ENCODE measurements at places on chromosomes 11 and 22.

DNA sequence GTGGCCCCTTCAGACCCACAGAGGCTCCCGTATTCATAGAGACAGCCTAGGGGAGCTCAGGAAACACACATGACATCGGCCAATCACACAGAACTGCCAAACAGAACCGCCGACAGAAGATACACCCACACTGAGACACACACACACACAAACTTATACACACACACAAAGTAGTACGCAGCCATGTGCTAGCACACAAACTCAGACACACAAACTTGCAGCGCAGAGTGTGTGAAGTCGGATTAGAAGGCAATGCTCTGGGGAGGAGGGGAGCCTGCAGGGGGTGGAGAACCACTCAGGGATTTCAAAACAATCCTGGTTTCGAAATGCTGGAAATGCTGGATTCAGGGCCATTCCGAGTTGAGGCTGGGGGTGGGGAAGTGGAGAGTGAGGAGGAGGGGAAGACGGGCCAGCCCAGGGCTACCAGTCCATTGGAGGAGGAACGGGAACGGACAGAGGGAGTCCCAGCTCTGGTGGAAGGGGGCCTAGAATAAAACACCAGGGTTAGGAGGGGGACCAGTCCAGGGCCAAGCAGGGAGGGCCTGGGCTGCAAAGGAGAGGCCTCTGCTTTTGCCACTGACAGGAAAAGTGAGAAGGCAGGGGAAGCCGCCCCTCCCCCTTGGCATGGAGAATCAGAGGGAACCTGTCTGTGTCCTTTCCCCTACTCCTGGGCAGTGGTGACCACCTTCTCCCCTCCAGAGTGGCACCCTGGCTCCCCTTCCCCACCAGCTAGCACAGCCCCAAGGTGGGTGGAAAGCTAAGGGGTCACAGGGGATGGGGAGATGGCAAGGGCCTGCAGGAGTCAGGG, 4.4 kb downstream of the BCL9L start:
- peak overlapping the region; percentile 94 for H3K4me3 ChIP-seq
- H3K27ac ChIP-seq: peak overlapping the region; percentile 97
- H3K36me3 ChIP-seq: no peaks in the 10 kb centered on the region
- DNase-seq: peak; percentile 77
- H3K4me1 ChIP-seq: peaks cover 74% of the 10 kb centered on the region

DNA sequence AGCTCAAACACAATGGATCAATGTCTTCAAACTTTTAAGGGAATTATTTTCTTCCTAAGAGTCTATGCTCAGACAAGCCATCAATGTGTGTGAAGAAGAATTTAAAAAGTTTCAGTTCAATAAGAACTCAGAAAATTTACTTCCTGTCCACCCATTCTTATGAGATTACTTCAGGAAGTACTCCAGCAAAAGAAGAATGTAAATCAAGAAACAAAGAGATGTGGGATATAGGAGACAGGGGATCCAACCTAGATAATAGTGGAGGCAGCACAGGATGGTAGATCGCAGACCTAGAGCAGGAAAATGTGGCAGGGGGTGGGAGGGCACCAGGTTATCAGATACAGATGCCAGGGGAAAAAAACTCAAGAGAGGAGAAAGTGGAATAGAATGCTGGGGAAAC, 170.6 kb downstream of the MPPED1 start:
- H3K36me3 ChIP-seq: no peaks in the 10 kb centered on the region
- no peak for DNase-seq
- H3K4me3 ChIP-seq: no peak overlapping the region
- H3K27ac ChIP-seq: no peak overlapping the region

- no peak overlapping the region for H3K27ac ChIP-seq
- no peaks in the 10 kb centered on the region for H3K27me3 ChIP-seq
- H3K36me3 ChIP-seq: no peaks in the 10 kb centered on the region
- H3K4me1 ChIP-seq: peaks cover 10% of the 10 kb centered on the region
These were observed 6.7 kb downstream of the USP2 start for GRCh38 chr11:119374632-119375336.

GRCh38 chr11:78298291-78298771, 109.6 kb downstream of the USP35 start:
- DNase-seq: no peak
- H3K36me3 ChIP-seq: no peaks in the 10 kb centered on the region
- no peak overlapping the region for H3K4me3 ChIP-seq
- H3K4me1 ChIP-seq: no peaks in the 10 kb centered on the region

GRCh38 chr11:72735495-72736027, 16.6 kb downstream of the ARAP1 start:
- H3K27ac ChIP-seq: peak overlapping the region; percentile 84
- peaks cover 42% of the 10 kb centered on the region for H3K4me1 ChIP-seq
- H3K4me3 ChIP-seq: no peak overlapping the region
- peaks cover 11% of the 10 kb centered on the region for H3K36me3 ChIP-seq
- H3K27me3 ChIP-seq: no peaks in the 10 kb centered on the region
- peak; percentile 67 for DNase-seq

GRCh38 chr11:119480380-119481020, 57.5 kb upstream of the THY1 start:
- H3K27me3 ChIP-seq: no peaks in the 10 kb centered on the region
- no peak for DNase-seq
- no peak overlapping the region for H3K4me3 ChIP-seq
- H3K36me3 ChIP-seq: no peaks in the 10 kb centered on the region
- peaks cover 13% of the 10 kb centered on the region for H3K4me1 ChIP-seq

All from PC-3 (cell line).